ENCODE measurements at places on chromosomes 7 and 10.

DNA sequence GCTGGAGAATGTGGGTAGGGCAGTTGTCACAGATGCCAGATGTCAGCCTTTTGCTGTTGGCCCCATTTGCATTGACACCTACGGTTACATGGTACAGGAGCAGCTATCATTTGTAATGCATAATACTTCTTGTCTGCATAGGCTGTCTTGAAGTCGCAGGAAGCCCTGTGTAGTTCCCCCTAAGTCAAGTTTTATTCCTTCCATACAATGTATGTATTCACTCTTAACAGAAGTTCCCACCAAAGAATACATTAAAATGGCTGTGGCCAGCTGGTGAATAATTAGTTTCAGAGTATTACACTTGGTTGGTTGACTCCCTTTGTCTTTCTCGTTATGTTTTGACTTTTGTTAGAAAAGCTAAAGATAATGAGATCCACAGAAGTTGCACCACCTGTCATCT, 1169.0 kb downstream of the REEP3 start:
- no peak for DNase-seq

DNA sequence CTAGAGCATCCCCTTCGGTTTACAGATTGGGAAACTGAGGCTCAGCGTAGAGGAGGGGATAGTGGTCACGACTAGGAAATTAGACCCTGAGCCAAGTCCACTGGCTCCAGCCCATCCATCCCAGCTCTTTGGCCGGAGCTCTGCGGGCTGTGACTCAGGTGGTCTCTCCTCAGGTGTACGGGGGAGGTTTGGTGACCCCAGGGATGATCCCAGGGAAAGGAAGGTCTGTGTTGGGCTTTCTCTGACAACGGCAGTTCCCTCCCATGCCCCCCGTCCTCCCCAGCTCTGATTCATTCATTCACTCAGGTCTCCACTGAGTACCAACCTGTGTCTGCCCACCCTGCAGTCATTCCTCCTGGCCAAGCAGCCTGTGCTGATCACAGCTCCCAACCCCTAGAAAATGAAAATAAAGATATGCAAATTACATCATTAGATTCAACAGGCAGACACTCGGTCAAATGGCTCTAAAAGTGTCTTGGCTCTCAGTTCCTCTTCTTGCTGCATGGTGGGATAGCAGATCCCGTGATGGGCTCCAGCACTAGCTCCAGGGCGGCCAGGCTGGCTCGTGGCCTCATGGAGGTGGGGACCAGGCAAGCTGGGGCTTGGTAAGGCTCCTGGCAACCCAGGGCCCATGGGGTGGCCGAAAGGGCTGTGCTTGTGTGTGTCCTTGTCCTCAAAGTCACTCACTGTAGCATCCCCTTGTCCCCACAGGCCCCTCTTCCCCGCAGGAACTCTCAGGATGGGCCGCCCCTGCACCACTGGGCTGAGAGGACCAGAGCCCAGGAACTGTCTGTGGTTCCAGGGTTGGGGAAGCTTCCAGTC, 37.8 kb downstream of the CLRN3 start:
- peak; percentile 36 for DNase-seq

- DNase-seq, result no peak
Measured at GRCh38 chr10:57628592-57629284, 639.0 kb downstream of the IPMK start.

DNA sequence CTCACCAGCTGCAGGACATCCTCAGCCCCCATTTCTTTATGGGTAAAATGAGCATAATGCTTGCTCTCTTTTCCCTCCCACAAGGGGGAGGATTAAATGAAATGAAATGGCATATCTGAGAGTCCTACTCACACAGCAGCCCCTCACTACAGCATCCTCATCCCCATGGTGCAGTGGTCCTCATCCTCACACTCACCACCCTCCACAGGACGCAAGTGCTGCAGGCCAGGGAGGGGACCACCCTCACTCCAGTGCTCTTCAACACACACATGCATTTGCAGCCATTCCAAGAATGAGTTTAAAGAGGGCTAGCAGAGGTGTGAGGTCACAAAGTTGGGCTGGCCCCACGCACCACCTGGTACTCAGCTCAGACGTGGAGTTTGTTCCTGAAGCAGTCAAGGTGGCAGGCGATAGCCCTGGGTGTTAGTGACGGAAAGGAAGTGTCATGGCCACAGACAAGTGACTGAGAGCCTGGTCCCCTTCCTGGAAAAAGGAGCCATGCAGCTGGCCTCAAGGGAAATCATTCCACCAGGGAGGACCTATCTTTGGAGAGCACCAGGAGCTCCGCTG, 234.0 kb downstream of the TNS3 start:
- DNase-seq, result no peak

GRCh38 chr7:88664630-88665233, 94.8 kb upstream of the ZNF804B start:
- no peak for DNase-seq

Data from suppressor macrophage treated with lipopolysaccharide for 1 hour (primary cell).